ENCODE measurements at places on chromosomes 3 and 15. TPM values are rescaled to one million over a fixed set of nuclear protein-coding genes. Genes with fewer than 3 reads are reported as not detected.

DNA sequence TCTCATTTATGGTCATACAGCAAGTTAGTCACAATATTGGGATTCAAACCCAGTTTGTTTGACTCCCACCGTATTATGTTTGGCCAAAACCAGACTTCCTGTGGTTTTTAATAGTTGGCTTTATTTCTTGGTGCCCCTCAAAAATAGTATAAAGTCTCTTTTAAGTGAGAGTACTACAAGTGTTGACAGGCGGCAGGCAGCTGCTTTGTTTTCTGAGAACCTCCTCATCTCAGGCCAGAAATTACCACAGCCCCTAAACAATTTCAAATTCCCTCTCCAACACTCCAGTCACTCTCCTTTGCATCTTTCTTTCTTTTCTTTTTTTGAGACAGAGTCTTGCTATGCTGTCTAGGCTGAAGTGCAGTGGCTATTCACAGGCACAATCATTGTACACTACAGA, 121.5 kb downstream of the POLR2M start:
- no peak for DNase-seq

DNA sequence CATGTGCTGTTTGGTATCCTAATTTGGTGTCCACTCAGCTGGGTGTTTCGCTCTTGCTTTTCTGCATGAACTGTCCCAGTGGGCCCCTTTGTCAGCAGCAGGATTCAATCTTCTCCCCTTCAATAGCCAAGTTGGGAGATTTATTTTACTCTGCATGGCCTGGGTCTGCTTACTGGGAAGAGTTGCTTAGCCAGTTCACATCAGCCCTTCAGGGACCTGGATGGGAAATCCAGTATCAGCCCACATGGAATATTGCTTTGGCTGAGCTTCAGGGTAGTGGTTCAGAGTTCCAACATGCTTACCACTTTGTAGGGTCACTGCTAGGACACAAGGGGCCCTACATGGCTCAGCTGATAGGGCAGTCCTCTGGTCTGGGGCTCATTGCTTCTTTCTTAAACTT, 93.0 kb upstream of the BOC start:
- DNase-seq: no peak

DNA sequence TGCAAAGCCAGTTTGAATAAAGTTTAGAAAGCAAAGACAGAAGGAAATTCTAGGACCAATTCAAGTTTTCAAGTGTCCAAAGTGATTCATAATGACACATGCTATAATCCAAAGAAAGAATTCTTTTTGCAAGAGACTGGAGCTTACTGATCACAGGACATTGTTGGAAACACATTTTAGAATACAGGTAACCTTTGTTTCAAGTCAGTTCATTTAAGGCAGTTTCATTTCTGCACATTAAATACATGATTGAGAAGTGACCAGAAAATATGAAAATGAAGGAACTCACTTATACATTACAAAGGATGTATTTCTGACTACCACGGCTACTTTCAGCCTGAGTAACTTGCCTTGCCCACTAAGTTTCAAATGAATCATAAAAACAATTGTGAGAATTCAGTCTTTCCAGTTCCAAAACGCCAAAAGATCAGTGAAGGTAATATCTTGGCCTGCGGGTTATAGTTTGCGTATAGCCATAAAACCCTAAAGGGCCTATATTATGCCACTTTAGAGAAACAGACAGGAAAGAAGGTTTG, 48.7 kb downstream of the PRICKLE2 start:
- DNase-seq: no peak

- no peak for DNase-seq
Observed at GRCh38 chr3:118782755-118783202, 251.9 kb downstream of the IGSF11 start.

DNA sequence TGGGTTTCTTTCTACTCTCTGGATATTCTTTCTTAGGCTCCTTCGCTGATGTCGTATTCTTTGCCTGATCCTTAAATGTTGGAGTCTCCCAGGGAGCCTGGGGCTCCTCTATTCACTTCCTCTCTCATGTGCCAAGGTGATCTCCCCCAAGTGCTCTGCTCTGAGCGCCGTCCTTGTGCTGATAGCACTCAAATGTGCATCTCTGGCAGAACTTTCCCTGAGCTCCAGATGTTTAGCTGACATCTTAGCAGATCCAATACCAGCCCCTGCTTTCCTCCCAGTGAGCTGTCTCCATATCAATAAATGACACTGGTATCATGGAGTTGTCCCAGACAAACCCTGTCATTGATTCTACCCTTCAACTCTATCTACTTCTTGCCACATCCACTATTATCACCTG, 62.4 kb downstream of the NTRK3 start:
- no peak for DNase-seq

The CYP1A1 gene
- total RNA-seq: not detected

The ENTPD3 gene
- not detected for total RNA-seq

The TTC23 gene
- total RNA-seq: 20.9 TPM

- DNase-seq: no peak
Observed at GRCh38 chr3:10774825-10775224, 41.2 kb upstream of the SLC6A11 start.

GRCh38 chr15:90644952-90645725, 72.0 kb upstream of the BLM start:
- DNase-seq: no peak

The CP gene
- total RNA-seq: not detected

GRCh38 chr3:14562121-14562890, 22.2 kb upstream of the GRIP2 start:
- DNase-seq: no peak

DNA sequence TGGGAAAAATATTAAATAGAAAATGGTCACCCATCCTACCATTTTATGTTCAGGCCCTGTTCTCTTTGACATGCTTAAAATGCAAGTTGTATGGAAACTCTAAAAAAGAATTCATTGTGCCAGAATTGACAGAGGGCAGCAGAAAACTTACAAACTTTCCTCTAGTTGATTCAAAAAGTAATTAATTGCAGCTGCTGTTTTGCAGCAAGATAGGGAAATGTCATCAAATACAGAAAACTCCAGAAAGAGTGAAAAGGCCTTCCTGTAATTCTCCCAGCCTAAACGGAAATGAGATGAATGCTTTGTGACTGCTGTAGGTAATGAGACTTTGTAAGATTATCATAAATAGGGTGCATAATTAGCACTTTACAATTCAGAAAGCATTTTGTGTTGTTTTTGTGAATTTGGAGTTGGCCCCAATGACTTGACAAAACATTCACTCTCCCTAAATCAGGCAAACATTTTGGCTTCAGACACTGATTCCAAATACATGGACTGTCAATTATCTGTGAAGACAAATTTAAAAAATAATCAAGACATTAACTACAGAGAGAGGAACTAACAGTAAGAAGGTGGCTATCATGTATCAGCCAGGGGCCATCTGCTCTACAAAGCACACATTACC, 861.8 kb downstream of the SQOR start:
- DNase-seq: no peak

GRCh38 chr3:184619787-184620430, 58.3 kb downstream of the EPHB3 start:
- no peak for DNase-seq

DNA sequence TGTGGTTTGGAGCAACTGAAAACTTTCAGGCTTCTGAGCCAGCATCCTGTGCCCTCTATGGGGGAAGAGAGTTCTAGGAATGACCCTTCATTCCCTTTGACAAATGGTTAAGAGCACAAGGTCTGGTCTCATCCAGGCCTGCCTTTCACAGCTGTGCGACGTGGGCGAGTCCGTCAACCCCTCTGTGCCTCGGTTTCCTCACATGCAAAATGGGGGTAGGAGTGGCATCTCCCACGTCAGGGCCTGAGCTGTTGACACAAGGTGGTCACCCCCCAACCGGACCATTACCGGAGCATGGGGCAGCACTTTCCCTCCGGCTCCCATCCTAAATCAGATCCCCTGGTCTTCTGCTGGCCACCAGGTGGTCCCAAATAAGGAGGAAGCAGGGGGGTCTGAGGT, 70.4 kb downstream of the ATP2B2 start:
- no peak for DNase-seq

The GPR149 gene
- total RNA-seq: not detected

The CRABP1 gene
- total RNA-seq: not detected

The KBTBD13 gene
- not detected for total RNA-seq

All from fibroblast of villous mesenchyme (primary cell).